ENCODE measurements at places on chromosomes 1 and 21. TPM values are rescaled to one million over a fixed set of nuclear protein-coding genes. Genes with fewer than 3 reads are reported as not detected.
A peak's percentile ranks its signal among the peaks of the same experiment; 100 is the strongest.

DNA sequence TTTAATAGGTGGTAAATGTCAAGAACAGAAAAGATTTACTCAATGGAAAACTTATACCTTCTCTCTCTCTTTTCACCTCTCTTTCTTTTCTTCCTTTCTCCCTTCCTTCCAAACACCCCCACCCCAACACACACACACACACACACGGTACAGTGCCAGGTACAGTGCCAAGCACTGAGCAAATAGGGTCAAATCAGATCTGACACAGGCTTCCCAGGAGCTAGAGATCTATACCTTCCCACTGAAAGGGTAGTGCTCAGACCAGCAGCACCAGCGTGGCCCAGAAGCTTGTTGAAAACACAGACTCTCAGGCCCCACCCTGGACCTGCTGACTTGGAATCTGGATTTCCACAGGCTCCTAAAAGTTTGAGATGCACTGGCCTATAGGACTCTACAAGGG, 31.9 kb downstream of the IRF2BP2 start:
- no peak for DNase-seq

DNA sequence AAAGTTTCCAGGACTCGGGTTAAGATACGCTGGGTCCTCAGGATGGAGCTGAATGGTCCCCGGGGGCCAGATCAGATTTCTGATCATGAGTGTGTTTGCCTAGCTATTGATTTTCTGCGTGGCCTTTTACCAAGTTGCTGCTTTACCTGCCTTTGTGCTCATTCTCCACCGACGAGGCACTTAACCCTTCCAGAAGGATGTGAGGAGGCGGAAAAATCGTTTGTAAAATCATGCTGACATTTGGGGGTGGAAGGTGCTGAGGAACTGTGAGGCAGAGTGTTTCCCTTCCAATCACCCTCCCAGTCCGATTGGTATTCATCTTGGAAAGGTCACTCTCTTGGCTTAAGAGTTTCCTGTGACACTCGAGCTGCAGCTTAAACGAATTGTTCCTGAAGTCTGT, 337.1 kb upstream of the KAZN start:
- DNase-seq, result no peak

- DNase-seq, result no peak
Observed at GRCh38 chr1:209800984-209801834, 4.7 kb downstream of the IRF6 start.

DNA sequence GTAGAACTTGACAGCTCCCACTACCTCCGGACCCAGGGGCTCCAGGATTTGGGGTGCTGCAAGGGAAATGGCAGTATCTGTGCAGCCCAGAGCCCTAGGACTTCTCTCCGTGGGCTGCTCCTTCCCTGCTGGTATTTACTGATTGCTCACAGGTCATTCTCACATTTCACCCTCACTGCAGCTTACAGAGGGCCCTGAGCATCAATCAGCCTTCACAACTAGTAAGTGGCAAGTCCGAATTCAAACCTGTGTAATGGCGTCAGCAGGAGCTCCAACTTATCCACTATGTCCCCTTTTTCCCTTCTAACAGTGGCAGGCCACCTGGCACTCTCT, 32.4 kb downstream of the PIK3C2B start:
- no peak for DNase-seq

DNA sequence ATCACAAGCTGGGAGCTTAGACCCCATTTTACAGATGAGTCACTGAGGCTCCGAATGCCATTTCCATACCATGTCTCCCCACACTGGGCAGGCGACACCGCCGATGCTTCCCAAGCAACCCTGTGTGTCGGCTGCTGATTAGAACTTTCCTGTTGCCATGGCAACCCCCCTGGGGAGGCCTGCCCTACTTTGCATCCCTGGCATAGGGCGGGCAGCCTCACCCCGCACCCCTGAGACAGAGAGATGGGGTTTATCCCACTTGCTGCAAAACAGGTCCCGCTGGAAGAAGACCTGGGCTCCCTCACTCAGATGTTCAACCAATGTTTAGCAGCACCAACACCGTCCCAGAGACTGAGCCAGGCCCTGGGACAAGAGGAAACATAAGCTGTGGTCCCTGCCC, 81.5 kb downstream of the CAMK2N1 start:
- no peak for DNase-seq

GRCh38 chr1:31064718-31065309, 703 bp downstream of the PUM1 start:
- DNase-seq, result peak; percentile 32

DNA sequence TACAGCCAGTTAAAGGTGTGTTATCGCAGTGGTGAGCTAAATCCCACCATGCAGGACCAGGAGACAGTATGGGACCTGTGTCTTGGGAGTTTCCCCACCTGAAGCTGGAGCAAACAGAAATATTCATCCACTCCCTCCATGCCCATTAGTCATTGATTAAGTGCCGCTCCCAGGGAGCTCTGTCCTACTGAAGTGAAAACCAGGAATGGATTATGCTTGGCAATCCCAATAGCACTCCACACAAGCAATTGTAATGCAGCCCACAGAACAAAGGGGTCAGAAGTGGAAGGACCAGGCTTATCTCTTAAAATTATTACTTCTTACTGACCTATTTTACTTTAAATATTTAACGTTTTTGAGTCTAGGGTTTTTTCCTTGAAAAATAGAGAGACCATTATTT, 1005.4 kb downstream of the ADGRL2 start:
- no peak for DNase-seq

DNA sequence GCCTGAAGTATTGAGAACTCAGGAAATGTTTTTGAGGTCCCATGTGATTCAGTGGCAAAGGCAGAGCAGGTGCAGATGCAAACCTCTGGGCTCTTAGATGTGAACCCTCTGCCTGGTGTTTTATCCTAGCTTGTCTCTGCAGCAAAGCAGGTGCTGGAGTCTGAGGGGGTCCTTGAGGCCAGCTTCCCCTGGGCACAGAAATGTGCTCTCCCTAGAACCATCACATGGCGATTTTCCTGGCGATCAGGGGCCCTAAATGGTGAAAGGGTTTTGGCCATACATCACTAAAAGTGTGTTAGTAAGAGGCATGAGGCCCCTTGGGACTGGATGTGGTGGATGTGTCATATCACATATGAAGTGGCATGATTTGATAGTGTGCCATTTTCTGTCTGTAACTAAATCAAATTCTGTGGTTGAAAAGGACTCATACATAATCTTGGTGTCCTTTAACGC, 144.8 kb downstream of the ST6GALNAC3 start:
- DNase-seq, result peak; percentile 57

GRCh38 chr21:45236481-45236880, 51.2 kb downstream of the POFUT2 start:
- DNase-seq, result no peak

- no peak for DNase-seq
Observed at GRCh38 chr1:183914276-183914675, 109.4 kb downstream of the RGL1 start.

DNA sequence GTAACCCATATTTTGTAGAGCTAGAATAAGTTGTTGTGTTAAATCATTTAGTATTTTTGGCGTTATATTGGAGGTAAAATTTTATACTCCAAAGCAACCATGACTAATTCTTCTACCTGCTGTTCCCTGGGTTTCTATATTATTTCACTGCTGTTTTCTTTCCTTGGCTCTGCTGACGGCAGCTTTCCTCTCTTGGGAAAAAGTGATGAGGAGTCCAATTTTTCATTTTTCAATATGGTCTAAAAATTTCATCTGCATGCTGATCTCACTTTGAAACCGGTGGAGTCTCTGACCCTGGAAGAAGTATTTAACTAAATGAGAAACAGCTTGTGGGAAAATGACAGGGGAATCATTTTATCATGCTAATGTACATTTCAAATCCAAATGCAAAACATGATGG, 110.2 kb downstream of the IFI44 start:
- no peak for DNase-seq

GRCh38 chr1:203324105-203325025, 19.0 kb downstream of the BTG2 start:
- no peak for DNase-seq

GRCh38 chr1:87464022-87464490, 135.4 kb downstream of the LMO4 start:
- DNase-seq, result no peak

The MAP1LC3C gene
- total RNA-seq, result not detected

The PRXL2B gene
- total RNA-seq, result 20.6 TPM

The ARL8A gene
- 21.9 TPM for total RNA-seq
